IPS DF 6.9 (cell line): ENCODE measurements at places on chromosomes 12 and 14.
A peak's percentile ranks its signal among the peaks of the same experiment; 100 is the strongest.

- no peaks in the 10 kb centered on the region for H3K36me3 ChIP-seq
- H3K27ac ChIP-seq, result no peak overlapping the region
- no peak for DNase-seq
- H3K27me3 ChIP-seq, result no peaks in the 10 kb centered on the region
- H3K4me1 ChIP-seq, result peaks cover 3% of the 10 kb centered on the region
- H3K4me3 ChIP-seq, result peak overlapping the region; percentile 7; the same call in 1 of the 2 replicates
Observed at GRCh38 chr12:120688527-120689071, 1.6 kb downstream of the MLEC start.

DNA sequence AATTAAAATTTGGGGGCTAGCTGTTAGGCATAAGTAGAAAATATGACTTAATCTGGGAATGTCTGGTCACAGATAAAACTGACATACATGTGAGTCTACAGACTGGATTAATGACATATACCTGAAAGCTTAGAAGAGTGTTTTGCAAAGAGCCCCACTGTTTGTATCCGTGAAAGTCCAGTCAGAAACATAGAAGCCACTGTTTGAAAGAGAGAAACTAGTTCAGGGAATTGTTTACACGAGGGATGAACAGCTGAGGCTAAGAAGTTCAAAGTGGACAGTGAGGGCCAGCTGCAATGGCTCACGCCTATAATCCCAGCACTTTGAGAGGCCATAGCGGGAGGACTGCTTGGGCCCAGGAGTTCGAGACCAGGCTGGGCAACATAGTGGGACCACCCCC lies 36.2 kb upstream of the SGPP1 start:
- no peaks in the 10 kb centered on the region for H3K27me3 ChIP-seq
- H3K27ac ChIP-seq, result no peak overlapping the region
- no peak for DNase-seq
- peaks cover 1% of the 10 kb centered on the region; the same call in 1 of the 2 replicates for H3K4me1 ChIP-seq
- H3K4me3 ChIP-seq, result no peak overlapping the region

DNA sequence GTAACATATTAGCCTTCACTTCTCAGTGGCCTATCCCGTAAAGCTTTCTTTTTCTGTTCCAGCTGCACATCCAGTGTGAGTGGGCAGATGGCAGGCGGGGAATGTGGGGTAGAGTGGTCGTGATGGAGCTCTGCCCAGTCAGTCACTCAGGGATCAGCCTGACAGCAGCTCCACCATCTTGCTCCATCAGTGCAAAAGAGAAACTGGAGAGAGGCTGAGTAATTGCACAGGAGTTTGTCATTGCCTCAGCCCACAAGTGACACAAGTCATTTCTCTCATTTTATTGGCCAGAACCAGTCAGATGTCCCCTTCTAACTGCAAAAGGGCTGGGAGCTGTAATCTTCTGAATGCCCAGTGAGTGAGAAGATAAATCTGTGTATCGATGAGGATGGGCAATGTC lies 66.5 kb downstream of the ATP23 start:
- H3K27ac ChIP-seq, result no peak overlapping the region
- H3K36me3 ChIP-seq, result no peaks in the 10 kb centered on the region
- H3K4me3 ChIP-seq, result no peak overlapping the region
- no peak for DNase-seq

- peaks cover 7% of the 10 kb centered on the region; the same call in 1 of the 2 replicates for H3K4me1 ChIP-seq
- H3K27me3 ChIP-seq, result no peaks in the 10 kb centered on the region
- H3K4me3 ChIP-seq, result no peak overlapping the region
- no peak overlapping the region for H3K27ac ChIP-seq
Observed at GRCh38 chr12:8828257-8829124, 6.1 kb downstream of the A2ML1 start.

DNA sequence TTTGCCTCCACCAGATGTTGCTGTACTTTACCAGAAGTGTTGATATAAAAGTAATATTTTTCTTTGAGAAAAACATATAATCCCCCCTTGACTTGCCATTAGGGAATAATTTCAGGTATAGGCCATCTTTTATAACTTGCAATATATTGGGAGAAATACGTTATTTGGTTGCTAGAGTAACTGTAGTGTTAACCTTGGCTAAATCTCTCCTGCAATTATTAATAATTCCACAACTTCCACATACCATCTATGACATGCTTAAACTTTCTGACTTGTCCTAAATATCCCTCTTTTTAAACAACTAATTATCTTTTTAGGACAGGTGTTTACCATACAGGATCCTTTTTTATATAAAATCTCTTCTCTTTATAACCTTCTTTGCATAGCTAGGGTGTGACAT lies 1048.2 kb downstream of the SLC16A7 start:
- DNase-seq, result no peak
- no peaks in the 10 kb centered on the region for H3K27me3 ChIP-seq
- no peaks in the 10 kb centered on the region for H3K36me3 ChIP-seq
- no peak overlapping the region for H3K4me3 ChIP-seq
- H3K27ac ChIP-seq, result no peak overlapping the region
- no peaks in the 10 kb centered on the region for H3K4me1 ChIP-seq

DNA sequence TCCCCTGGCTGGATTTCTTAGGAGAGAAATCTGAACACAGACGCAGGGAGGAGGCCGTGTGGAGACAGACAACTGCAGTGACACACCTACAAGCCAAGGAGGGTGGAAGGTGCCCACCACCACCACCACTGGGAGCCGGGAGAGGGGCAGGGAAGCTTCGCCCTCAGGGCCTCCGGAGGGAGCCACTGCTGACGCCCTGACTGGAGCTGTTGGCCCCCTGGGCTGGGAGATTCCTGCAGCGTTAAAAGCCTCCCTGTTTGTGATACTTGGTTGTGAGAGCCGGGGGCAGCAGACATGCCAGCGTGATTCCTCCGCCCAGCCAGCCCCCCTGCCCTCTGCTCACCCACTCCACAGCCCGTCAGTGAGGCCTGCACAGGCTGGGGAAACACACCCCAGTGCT lies 72.0 kb downstream of the CHGA start:
- no peak overlapping the region for H3K4me3 ChIP-seq
- H3K27me3 ChIP-seq, result no peaks in the 10 kb centered on the region
- no peak overlapping the region for H3K27ac ChIP-seq
- peaks cover 2% of the 10 kb centered on the region; the same call in 1 of the 2 replicates for H3K4me1 ChIP-seq

DNA sequence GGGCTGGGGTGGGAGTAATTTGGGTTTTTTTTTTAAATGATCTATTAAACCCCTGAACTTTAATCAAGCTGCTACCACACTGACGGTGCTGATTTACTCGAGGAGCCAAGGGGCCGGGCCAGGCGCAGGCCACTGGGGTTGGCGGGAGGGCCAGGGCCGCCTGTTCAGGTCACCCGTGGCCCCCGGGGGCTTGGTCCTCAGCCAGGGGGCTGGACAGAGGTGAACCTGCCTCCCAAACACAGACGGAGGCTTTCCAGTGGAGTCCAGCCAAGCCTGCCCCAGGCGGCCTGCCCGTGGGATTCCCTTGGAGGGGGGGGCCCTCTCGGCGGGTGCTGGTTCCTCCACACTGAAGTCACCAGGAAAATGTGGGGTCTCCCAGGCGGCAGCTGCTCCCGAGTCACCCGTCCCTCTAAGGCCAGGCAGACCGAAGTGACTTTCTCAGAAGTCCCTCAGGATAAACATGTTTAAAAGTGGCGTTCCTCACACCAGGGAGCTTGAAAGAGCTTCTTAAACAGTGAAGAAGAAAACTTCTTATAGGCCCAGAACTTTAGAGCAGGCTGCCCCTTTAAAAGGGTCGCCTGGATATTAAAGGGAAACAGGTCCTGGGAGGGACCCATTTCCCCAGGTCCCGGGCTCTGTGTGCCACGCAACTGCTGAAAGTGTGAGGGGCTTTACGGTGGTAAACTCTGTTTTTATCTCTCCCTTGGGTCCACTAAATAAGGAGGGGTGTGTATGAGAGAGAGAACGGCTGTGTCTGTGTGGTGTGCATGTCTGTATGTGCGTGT lies 167.2 kb upstream of the GSC start:
- H3K27ac ChIP-seq, result no peak overlapping the region
- no peaks in the 10 kb centered on the region for H3K27me3 ChIP-seq
- peaks cover 1% of the 10 kb centered on the region; the same call in 1 of the 2 replicates for H3K4me1 ChIP-seq
- no peak overlapping the region for H3K4me3 ChIP-seq
- no peak for DNase-seq

DNA sequence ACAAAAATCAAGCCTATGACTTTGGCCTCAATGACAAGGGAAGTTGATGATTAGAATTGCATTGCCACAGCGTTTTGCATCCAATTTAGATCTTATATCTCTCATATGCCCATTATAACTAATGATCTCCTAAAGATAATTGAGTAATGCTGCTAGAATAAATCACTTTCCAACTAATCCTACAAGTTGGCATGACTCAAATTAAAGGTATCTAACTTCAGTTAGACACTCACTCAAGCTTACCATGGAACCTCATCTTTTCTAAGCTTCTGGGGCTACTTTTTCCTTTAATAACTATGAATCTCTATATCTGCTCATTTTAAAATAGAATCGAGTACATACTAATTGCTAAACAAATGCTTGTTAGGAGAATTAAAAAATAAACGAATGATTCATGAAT lies 427.8 kb downstream of the BTG1 start:
- H3K4me1 ChIP-seq, result no peaks in the 10 kb centered on the region
- H3K36me3 ChIP-seq, result no peaks in the 10 kb centered on the region
- no peak overlapping the region for H3K27ac ChIP-seq
- DNase-seq, result no peak

GRCh38 chr12:106740818-106741217 lies 33.7 kb upstream of the RIC8B start:
- H3K36me3 ChIP-seq, result no peaks in the 10 kb centered on the region
- DNase-seq, result no peak
- no peaks in the 10 kb centered on the region for H3K27me3 ChIP-seq
- H3K4me3 ChIP-seq, result no peak overlapping the region
- H3K4me1 ChIP-seq, result peaks cover 3% of the 10 kb centered on the region; the same call in 1 of the 2 replicates

GRCh38 chr12:97305651-97306050 lies 157.0 kb upstream of the RMST start:
- H3K4me3 ChIP-seq, result no peak overlapping the region
- no peak overlapping the region for H3K27ac ChIP-seq
- DNase-seq, result no peak
- no peaks in the 10 kb centered on the region for H3K4me1 ChIP-seq

DNA sequence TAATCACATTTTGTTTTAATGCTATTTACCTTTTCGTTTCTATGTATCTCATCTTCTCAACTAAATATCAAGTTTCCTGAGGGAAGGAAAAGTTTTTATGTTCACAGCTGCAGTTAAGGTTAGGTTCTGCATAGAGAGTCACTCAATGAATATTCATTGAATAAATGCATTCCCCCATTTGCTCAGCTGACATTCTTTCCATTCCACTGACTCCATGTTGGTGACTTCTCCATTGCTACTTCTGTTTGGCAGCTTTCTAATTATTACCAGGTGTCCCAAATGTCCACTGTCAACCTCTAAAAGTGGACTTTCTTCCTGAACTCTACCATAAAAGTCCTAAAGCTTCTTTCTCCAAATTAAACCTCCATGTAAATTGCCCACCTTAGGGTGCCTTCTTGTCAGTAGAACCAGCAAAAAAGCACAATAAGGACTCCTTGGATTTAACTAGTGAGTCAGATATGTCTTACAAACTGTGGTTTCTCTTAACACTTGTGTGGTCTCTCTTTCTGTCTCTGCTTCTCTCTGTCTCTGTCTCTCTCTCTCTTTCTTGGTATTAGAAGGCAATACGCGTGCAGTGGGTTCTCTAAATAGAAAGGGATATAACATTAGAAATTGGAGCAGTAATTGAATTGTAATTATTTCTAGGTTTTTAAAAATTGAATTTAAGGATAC lies 85.9 kb downstream of the TMEM117 start:
- no peak for DNase-seq
- no peaks in the 10 kb centered on the region for H3K4me1 ChIP-seq
- H3K4me3 ChIP-seq, result no peak overlapping the region
- no peaks in the 10 kb centered on the region for H3K27me3 ChIP-seq
- no peak overlapping the region for H3K27ac ChIP-seq

GRCh38 chr12:26369588-26369987 lies 174.2 kb downstream of the SSPN start:
- no peak for DNase-seq
- no peaks in the 10 kb centered on the region for H3K4me1 ChIP-seq
- H3K27me3 ChIP-seq, result no peaks in the 10 kb centered on the region

- DNase-seq, result no peak
- H3K4me1 ChIP-seq, result no peaks in the 10 kb centered on the region
- no peaks in the 10 kb centered on the region for H3K36me3 ChIP-seq
Observed at GRCh38 chr12:112906712-112907414, at the start of gene OAS1. Gene OAS1 (plus strand): TSS chr12:112906962. CDS start chr12:112907040, 78 bp downstream.

GRCh38 chr12:1581973-1582708 lies 12.2 kb downstream of the FBXL14 start:
- H3K27me3 ChIP-seq, result peaks cover 10% of the 10 kb centered on the region; the same call in 1 of the 2 replicates
- H3K4me3 ChIP-seq, result no peak overlapping the region
- no peaks in the 10 kb centered on the region for H3K36me3 ChIP-seq
- DNase-seq, result no peak

DNA sequence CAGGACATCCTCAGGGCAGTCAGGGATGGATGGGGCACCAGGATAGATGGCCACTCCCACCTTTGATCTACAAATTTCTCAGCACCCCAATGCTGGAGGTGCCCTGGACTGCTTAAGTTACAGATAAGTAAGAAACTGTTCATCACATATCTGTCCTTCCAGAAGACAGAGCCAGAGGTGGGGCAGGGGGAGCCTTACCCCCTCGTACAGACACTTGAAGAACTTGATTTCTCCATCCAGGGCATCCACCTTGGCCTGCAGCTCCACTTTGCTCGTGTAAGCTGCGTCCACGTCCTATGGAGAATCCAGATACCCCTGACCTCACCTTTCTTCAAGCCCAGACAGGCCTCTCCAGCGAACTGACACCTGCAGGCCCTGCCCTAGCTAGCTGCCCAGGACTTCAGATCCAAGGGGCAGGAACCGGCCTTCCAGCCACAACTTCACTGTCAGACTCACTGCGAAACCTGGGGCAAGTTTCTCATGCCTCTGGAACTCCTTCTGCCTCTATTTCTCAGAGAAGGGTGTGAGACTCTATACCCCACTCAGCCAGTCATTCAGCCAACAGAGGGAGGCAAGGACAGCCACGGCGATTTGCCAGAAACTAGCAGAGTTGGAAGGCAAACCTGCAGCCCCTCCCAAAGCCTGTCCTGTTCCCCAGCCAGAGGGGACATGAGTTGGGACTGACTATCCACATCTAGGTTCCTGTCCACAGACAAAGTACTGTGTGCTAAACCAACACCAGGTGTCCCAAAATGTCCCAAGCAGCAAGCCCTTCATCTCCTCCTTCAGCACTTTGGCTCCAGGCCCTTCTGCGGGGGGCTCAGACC lies 3.8 kb downstream of the KRT73 start:
- H3K27ac ChIP-seq, result no peak overlapping the region
- no peak overlapping the region for H3K4me3 ChIP-seq
- no peaks in the 10 kb centered on the region; the same call in 1 of the 2 replicates for H3K4me1 ChIP-seq
- no peaks in the 10 kb centered on the region for H3K27me3 ChIP-seq

DNA sequence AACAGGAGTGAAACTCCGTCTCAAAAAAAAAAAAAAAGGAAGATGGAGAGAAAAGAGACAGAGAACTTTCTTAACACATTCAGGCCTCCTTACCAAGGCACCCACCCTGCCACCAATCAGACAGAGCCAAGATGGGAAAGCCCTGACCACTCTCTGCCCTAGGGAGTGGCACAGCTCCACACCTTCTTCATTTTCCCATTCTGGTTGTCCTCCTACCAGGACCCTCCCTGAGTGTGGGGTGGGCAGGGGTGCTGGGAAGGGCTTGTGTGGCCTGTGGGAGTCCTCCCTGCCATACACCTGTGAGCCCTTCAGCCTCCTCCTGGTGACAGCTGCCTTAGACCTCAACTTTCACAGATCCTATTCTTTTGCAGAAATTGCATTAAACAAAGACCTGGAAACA lies 513.6 kb downstream of the BCL11B start:
- no peaks in the 10 kb centered on the region for H3K27me3 ChIP-seq
- H3K4me1 ChIP-seq, result no peaks in the 10 kb centered on the region
- no peak overlapping the region for H3K4me3 ChIP-seq
